ENCODE measurements at places on chromosomes 12 and 14.

- DNase-seq: no peak
Observed at GRCh38 chr12:132940071-132940719, 15.9 kb downstream of the ZNF605 start.

DNA sequence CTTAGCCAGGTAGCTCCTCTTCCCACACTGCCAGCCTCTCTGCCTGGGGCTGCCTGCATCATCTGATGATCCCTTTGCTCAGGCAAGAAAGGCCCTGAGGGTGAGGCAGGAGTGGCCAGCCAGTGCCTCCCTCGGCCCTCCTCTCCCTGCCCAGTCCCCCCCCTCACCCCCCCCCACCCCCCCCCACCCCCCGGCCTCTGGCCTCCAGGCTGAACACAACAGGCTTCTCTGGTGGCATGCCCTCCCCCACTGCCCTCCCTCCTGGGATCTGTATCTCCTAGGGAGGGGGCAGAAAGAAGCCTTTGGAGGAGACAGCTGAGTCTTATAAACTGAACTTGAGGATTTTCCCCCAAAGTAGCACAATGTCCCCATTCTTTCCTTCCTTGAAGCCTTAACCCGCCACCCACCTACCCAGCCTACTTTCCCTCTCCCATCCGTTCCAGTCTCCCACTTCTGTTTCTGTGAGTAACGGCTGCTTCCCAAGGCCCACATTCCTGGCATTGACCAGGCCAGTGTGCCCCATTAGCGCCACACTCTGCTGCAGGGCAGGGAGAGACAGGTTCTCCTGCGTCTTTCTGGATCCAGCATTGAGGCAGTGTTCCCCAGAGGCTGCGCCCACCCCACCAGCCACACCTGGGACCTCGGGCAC lies 82.1 kb downstream of the B4GALNT3 start:
- DNase-seq: no peak

DNA sequence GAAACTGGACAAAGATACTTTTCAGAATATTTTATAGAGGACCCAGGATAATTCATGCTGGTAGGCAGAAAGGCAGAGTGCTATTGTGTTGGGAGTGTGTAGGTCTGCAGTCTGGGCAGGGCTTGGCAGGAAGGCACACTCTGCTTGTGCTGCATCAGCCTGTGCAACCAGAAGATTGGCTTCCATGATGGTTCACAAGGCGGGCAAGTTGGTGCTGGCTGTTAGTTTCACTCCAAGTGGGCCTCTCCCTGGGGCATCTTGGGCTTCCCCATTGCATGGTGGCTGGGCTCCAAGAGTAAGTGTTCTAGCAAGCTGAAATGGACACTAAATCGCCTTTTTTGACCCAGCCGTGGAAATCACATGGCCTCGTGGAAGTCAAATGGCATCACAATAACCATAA lies 1.8 kb upstream of the UBE2N start:
- DNase-seq: no peak

GRCh38 chr14:35248476-35248788 lies 43.8 kb upstream of the PSMA6 start:
- DNase-seq: no peak

- no peak for DNase-seq
Observed at GRCh38 chr14:94441130-94441529, 11.5 kb downstream of the SERPINA11 start.

- DNase-seq: no peak
Observed at GRCh38 chr12:114669401-114670290, 14.3 kb downstream of the TBX3 start.

GRCh38 chr14:94052199-94052598 lies 26.1 kb downstream of the OTUB2 start:
- no peak for DNase-seq

DNA sequence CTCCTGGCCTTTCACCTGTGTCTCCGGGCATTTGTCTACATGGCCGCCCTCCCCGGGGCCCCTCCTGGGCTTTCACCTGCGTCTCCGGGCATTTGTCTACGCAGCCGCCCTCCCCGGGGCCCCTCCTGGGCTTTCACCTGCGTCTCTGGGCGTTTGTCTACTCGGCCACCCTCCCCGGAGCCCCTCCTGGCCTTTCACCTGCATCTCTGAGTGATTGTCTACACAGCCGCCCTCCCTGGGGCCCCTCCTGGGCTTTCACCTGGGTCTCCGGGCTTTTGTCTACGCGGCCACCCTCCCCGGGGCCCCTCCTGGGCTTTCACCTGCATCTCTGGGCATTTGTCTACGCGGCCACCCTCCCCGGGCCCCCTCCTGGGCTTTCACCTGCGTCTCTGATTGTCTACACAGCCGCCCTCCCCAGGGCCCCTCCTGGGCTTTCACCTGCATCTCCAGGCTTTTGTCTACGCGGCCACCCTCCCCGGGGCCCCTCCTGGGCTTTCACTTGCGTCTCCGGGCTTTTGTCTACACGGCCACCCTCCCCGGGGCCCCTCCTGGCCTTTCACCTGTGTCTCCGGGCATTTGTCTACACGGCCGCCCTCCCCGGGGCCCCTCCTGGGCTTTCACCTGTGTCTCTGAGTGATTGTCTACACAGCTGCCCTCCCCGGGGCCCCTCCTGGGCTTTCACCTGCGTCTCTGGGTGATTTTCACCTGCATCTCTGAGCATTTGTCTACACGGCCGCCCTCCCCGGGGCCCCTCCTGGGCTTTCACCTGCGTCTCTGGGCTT lies 68.0 kb upstream of the GALNT9 start:
- DNase-seq: no peak

DNA sequence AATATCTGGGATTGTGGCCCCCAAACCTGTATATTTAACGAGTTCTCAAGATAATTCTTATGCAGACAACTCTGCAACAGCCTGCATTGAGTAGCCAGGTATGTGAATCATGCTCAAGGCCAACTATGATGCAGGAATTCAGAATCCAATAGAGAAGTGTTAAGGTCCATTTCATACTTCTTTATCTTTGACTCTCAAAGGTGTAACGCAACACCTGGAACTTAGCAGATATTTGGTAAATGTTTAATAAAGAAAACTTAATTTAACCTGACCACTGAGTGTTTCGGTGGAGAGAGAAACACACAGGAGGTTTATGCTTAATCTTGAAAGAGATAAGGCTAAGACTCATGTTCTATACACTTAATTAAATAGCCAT lies 156.5 kb upstream of the PLEKHG7 start:
- no peak for DNase-seq

GRCh38 chr12:53063708-53064612 lies 14.1 kb downstream of the TNS2 start:
- DNase-seq: no peak

GRCh38 chr12:53806721-53807120 lies 54.9 kb upstream of the CISTR start:
- DNase-seq: no peak

- DNase-seq: no peak
Observed at GRCh38 chr12:94586589-94587259, 63.6 kb downstream of the TMCC3 start.

DNA sequence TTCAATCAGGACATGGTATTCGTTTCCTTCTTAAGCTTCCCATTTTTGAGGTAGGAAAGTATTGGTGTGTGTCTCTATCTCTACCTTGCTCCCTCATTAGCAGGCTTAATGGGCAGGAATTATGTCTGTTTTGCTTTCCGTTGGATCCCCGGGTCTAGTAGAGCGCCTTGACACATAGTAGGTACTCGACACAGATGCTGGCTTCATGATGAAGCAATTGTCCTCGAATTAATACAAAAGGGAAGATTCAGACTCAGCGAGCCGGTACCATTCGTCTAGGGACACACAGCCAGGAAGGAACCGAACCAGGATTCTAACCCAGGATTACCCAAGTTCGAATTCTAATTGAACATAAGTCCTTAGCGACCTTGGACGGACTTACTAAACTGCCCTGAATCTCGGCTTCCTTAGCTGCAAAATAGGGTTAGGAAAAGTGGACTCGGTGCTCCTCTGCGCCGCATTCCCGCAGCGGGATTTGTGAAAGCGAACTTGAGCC lies 496 bp upstream of the ISCU start:
- no peak for DNase-seq

DNA sequence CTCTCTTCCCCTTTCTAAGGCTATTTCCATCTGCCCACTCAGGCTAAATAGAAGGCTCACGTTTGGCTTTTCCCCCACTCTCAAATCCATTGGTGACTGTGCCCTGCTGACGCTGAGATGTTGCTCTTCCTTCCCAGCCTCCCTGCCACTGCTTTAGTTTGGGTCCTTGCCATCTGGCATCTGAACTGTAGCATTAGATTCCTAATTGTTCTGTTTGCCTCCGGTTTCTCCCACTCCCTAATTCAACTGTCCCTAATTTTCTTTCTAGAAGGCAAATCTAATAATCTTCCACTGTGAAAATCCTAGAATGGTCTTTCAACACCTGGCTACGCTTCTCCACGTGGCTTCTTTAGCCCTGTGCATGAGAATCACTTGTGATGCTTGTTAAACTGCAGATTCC lies 37.6 kb upstream of the SMOC1 start:
- no peak for DNase-seq

GRCh38 chr12:106974511-106974910 lies 12.4 kb downstream of the MTERF2 start:
- DNase-seq: no peak

GRCh38 chr14:57611555-57612075 lies 118.0 kb upstream of the CCDC198 start:
- DNase-seq: no peak

DNA sequence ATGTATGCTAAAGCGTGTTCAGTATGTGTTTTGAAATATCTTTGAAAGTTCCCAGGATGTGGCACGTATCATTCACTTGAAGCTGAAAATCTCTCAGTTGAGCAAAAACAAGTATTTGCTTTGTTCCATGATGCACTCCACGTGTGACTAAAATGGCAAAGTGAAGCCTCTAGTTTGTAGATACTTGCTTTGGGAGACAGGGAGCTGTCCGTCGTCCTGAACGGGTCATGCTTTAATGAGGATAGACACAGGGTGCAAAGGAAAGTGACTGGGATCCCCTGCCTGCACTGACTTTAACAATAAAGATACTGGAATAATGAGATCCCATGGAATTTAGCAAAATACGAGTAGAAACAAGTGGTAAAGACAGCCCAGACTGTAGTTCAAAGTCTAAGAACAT lies 991.4 kb downstream of the NRXN3 start:
- no peak for DNase-seq

- DNase-seq: no peak
Observed at GRCh38 chr12:32906399-32907165, 10.0 kb upstream of the PKP2 start.

DNA sequence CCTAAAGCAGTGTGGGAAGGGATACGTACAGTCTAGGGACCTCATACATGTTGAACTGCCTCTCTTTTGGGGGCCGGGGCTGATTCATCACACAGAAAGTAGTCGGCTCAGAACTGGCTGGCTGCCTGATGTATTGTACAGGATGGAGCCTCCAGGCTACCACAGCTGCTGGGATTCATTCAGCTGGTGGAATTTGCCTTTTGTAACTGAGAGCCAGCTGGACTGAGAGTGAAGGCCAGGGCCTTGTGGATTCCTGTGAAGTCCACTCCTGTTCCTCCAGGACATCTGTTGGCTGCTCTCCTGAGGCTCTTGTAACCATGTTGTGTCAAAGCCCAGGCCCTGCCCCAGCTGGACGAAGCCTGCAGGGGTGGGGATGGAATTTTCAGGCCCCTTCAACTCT lies 116.3 kb upstream of the PRICKLE1 start:
- no peak for DNase-seq

DNA sequence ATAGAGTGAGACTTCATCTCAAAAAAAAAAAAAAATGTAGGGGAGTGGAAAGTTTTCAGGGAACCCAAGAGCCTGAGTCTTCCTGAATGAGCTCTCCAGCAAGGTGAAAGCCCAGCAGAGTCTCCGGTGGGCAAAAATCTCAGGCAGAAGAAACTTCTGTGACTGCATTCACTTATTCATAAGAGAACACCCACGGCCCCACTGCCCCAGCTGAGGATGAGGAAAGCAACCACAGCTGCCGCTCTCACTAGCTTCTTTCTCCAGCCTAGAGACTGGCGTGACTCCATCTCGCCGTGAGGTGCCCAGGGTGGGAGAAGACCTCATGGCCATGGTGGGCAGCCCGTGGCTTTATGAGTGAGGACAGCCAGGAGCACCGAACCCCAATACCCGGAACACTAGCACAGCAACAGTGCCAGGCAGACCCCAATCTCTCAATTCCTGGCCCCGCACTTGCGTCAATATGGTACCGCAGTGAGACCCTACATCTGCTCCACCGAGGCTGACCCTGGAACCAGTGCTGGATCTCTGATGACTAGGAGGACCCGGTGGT lies 29.7 kb upstream of the DYNC1H1 start:
- no peak for DNase-seq

DNA sequence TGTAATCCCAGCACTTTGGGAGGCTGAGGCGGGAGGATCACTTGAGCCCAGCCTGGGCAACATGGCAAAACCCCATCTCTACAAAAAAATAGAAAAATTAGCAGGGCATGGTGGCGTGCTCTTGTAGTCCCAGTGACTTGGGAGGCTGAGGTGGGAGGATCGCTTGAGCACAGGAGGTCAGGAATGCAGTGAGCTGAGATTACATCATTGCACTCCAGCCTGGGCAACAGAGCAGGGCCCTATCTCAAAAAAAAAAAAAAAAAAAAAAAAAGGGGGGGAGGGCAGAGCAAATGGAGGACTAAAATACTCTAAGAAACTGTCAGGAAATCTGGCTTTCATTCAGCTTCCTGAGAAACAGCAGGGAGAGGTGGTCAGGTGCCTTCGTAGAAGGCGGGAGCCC lies 31.7 kb upstream of the TSPAN9 start:
- DNase-seq: no peak

- no peak for DNase-seq
Observed at GRCh38 chr14:56358851-56359614, 220.6 kb upstream of the TMEM260 start.

- no peak for DNase-seq
Observed at GRCh38 chr12:52681526-52682380, 1.5 kb upstream of the KRT1 start.

DNA sequence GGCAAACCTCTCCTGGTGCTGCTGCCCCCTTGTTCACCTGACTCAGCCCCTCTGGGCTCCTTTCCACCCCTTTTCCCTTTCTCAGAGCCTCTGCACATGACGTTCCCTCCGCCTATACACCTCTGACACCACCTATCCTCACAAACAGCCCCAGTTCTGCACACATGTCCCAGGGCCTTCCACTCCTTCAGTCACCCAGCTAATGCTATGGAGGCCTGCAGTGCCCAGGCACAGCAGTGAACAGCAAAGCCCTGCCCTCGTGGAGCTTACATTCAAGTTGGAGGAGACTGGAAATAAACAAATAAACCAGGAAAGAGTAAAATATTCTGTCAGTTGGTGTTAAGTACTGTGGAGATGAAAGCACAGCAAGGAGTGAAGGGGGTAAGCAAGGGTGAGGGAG lies 38.5 kb upstream of the MDM1 start:
- no peak for DNase-seq

- no peak for DNase-seq
Observed at GRCh38 chr12:108131657-108132126, 2.6 kb downstream of the WSCD2 start.

GRCh38 chr12:20450591-20451180 lies 82.3 kb downstream of the PDE3A start:
- DNase-seq: no peak

DNA sequence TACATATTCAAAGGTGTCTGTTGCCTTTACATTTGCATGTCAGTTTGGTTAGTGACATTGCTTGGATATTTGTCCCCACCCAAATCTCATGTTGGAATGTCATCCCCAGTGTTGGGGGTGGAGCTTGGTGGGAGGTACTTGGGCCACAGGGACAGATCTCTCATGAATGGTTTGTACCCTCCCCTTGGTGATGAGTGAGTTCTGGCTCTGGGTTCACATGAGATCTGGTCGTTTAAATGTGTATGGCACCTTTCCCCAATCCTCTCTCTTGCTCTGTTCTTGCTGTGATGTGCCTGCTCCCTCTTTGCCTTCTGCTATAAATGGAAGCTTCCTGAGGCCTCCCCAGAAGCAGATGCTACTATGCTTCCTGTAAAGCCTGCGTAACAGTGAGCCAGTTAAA lies 207.9 kb upstream of the DIO3 start:
- DNase-seq: no peak

- no peak for DNase-seq
Observed at GRCh38 chr12:109269428-109269827, 39.7 kb downstream of the FOXN4 start.

All from stimulated activated CD8-positive, alpha-beta memory T cell treated with anti-CD3 and anti-CD28 coated beads, Interleukin-4, amount 100 ng/mL, for 1 hour (primary cell).